ENCODE measurements at places on chromosomes 1 and 21.
A peak's percentile ranks its signal among the peaks of the same experiment; 100 is the strongest.

DNA sequence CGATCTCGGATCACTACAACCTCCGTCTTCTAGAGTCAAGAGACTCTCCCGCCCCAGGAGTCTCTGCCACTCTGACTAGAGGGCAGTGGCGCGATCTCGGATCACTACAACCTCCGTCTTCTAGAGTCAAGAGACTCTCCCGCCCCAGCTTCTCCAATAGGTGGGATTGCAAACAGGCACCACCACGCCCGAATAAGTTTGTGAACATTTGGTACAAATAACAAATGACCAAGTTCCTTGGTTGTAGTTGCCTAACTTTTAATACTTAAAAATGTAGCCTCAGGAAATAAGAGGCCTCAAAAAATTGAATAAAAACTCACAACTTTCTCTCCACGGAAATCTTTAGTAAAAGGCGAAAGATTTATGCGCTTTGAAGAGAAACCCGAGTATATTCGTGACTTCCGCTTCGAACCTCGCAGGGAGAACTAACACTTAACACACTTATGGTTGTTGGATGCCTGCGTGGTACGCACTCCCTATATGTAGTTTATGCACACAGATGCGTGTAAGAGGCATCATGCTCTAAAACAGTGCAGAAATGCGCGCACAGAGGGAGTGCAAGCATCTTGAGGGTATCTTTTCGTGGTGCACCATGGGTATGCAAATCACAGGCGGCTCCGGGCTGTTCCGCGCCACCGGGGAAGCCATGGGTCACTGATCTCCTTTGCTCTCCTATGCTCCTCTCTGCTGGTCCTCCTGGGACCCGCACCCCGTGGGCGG, 11.4 kb downstream of the BTBD19 start:
- DNase-seq, result no peak

DNA sequence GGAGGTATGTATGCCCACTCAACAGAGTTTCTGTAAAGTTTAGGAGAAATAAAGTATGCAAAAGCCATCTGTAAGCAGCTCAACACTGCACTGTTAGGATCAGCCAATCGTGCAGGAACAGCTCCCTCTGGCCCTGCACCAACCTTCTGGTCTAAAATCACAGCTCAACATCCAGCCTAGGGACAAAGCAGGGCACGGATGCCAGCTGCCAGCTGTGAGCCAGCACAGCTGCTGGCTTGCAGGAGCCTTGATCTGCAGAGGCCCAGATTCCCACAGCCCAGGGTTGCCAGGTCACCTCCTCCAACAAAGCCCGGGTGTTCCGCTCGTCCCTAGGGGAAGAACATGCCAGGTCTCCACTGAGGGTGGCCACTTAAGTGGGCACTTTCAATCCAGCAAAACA, 8.6 kb downstream of the ACOT7 start:
- DNase-seq, result peak; percentile 82

DNA sequence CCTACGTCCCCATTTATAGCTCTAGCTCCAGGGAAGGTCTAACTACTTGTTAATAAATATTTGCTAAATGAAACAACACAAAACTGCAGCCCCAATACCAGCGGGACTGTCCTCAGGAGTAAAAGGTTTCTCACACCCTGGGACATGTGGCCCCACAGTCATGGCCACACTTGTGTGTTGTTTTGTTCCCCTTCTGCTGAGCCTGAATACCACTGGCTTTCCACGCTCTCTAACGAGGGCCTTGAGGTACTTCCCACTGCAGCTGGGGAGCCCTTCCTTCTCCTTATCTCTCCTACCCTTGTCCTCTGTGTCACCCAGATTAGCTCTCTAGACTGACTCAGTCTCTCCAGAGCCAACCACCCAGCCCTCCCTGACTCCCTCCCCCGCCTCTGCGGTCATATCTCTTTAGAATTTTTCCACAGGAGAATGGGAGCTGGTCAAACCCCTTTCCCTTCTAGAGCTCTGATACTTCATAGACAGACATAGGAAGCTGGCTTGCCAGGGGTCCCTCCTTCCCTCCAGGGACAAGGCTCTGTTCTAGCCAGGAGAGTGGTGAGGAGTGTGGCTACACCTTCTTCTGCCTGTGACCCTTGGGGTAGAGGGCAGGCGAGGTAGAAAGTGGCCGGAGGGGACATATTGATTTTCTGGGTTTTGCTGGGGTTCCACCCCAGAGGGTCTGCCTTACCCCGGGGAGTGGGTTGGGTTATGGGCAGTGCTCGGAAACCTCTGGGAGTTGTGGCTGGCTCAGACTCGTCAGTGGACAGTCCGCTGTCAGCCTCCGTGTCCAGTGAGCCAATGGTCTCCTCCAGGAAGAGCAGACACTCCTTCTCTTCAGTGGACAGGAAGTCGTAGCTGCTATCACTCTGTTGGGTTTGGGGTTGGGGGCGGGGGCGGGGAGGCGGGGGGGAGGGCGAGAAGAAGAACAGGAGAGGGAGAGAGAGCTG, 8.1 kb downstream of the C1orf116 start:
- DNase-seq, result no peak

DNA sequence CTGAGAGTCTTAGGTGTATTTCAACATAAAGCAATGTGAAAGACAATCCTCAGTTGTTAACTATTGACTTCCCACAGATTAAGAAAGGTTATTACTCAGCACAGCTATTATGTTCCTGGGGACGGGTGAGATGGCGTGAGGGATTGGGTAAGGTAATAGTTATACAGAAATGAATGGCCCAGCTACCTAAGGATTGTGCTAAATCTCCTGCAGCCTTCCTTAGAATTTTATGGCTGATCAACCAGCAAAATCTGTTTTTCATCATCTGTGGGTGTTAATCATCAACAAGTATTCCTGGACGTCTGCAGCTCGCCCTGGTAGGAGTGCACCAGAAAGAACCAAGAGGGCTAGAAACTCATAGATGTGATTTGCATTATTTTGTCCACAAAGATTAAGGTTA, 146.0 kb upstream of the IVNS1ABP start:
- DNase-seq, result no peak

DNA sequence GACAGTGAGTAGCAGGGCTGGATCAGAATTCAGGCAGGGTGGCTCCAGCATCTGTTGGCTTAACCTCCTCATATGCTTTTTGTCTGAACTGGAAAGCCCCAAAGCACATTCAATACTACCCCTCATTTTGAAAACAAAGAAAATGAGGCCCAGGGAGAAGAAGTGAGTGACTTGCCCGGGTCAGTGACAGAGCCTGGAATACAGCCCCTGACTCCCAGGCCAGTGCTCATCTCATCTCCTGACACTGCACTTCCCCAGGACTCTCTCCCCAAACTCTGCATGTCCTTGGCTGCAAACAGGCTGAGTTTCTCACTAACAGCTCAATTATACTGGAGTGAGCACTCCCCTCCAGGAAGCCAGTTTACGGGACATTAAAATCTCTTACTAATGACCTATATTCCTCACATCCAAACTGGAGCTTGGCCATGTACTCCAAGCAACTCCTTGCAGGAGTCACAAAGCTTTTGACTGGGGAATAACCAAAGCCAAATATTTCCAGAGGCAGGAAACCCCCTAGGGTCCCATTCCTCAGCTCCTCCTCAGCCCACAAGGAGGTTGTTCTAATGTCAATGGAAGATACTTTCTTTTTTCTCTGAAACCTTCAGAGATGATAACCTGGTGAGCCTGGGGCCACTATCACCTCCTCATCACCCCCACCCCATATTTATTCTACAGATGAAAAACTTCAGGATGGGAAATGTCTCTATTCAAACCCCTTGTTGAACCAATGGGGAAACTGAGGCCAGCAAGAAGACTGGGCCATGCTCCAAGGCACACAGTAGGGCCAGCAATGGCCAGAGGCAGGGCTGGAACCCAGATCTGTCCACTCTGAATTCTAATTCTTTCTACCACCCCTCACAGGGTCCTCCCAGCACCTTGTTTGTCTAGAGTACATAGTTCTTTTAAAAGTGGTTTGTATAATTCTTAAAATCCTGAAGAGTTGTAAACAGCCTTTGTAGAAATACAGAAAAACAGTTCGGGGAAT, 127.0 kb downstream of the PLPP3 start:
- no peak for DNase-seq

- DNase-seq, result no peak
These were observed 356.6 kb upstream of the LYPLAL1 start for GRCh38 chr1:218817071-218817470.

GRCh38 chr1:59971464-59971911, 44.9 kb upstream of the CYP2J2 start:
- peak; percentile 43 for DNase-seq

DNA sequence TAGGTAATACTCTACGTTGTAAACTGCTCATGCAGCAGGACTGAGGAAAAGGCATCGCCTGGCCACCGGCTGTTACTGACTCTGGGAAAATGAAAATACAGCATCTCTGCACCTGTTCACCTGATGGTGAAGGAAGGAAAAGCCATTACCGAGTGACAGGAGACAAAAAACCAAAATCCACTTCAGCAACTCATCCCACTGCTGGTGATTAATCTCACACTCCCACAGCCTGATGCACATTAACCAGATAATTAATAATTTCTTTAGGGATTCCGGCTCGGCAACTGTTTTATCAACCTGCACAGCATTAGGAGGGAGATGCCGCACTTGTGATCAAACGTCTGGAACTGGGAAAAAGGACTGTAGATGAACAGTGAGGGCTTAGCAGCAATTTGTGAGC, 183.9 kb upstream of the ESRRG start:
- DNase-seq, result no peak

DNA sequence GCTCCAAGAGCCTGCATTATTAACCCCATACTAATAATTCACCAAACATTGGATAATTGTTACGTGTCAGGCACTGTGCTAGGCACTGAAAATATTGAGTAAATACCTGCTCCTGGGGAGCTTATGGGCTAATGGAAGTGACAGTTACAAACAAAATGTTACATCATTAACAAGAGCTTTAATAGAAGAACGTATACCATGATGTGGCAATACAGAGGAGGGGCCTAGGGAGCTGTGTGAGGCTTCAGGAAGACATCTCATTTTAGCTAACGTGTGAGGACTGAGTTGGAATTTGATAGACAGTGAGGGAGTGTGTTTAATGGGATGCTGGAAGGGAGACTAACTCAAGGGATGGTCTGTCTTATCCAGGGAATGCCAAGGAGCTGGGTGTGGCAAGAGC, 16.5 kb upstream of the TSPAN2 start:
- no peak for DNase-seq

- no peak for DNase-seq
These were observed 84.8 kb upstream of the ZNF648 start for GRCh38 chr1:182146286-182146685.

DNA sequence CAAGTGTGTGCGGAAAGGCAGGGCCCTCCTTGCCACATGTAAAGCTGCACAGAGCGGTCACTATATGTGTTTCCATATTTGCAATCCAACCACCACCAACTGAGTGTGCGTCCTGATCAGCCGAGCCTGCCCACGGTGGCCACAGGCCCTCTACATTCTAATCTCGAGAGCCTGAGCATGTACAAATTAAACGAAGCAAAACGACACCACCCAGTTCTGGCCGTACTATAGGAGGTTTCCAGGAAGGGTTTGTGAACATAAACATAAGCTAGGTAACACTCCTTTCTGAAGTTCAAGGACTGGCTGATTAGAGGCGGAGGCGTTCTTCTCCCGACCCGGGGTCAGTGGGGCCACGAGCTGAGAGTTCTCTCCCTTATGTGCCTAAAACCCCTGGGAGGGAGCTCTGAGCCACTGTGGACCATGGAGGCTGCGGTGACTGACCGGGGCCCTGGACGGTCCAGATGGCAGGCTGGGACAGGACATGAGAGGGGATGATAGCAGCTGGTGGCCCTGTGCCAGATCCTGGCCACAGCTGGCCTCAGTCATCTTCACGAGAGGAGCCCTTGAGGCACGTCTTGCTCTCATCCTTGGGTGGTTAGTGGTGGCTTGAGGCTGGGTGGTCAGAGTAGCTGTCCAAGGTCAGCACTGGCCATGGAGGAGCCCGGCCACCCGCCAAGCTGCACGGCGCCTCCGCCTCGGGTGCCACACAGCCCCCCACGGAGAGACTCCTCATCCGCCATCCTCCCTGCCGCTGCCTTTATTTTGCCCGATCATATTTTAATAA, 39.1 kb upstream of the TRAPPC10 start:
- DNase-seq, result no peak

- no peak for DNase-seq
These were observed 417.0 kb downstream of the PTBP2 start for GRCh38 chr1:97138515-97139032.

- no peak for DNase-seq
These were observed 31.0 kb upstream of the SOX13 start for GRCh38 chr1:204041803-204042505.

DNA sequence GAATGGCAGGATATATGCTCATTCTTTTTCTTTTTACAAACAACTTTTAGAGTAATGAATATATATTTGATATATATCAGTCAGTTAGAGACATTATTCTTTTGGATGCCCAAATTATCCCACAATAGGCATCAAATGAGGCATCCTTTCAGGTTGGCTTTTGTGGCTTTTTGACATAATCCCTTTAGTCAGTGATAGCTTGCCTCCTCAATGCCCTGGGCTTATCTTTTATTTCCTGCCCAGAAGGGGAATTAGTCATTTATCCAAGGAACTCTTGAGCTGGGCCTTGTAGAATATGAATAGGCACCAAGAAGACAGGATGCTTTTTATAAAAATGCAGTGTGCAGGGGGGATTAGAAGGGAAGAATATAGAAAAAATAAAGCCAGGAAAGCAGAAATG, 22.2 kb downstream of the EPHX4 start:
- no peak for DNase-seq

DNA sequence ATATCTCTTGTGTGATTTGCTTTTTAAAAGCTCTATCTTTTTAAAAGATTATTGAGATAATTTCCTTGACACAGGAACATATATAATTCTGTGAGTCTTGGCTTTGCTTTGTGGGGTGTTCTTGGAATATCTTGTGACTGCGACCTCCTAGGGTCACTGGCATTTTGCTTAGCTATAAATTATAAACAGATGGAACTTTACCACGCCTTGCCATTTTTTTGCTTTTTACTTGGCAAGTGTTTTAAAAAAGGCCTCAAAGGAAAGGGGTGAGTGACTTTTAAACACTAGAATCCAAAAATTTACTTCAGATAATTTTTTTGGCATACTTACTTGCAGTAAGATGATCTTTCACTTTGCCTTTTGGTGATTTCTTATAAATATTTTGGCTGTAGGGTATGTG, 43.6 kb downstream of the ALG6 start:
- DNase-seq, result no peak

DNA sequence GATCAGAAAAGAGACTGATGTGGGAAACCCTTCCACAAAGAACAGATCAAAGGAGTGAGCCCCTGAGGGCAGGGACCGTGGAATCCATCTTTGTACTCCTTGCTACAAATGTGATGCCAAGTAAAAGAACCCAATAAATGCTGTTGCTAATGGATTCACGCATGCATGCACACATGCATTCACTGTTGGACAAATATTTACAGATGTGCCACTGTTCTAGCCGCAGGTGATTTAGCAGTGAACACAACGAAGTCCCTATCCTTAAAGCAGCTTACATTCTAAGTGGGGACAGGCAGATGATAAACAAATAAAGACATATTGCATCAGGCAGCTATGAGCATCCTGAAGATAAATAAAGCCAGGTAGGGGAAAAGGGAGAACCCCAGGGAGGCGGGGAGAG, 67.8 kb downstream of the ITPKB start:
- DNase-seq, result no peak
